ENCODE measurements at places on chromosomes 16 and 17.

DNA sequence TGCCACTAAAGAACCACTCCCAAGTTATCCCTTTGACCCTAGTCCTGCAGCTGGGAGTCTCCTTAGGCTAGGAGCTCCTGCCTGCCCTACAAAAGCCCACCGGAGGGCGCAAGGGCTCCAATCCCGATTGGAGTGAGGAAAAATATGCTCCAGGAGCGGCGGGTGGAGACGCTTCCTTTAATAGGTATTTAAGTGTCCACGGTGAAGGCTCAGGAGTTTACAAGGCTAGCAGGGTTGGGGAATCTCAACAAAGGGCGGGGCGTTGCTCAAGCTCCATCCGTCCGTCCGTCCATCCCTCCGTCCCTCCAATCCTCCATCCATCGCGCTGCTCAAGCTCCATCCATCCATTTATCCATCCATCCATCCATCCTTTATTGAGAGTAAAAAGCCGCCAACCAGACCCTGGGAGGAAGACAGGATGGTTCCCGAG is 556 bp upstream of the SPNS1 start:
- DNase-seq = peak; percentile 9

- DNase-seq = no peak
These were observed 382.4 kb upstream of the XYLT1 start for GRCh38 chr16:17852977-17853702.

GRCh38 chr17:27318633-27319032 is 24.7 kb downstream of the WSB1 start:
- DNase-seq = no peak

GRCh38 chr17:1951920-1952319 is 73.2 kb downstream of the RTN4RL1 start:
- DNase-seq = no peak

DNA sequence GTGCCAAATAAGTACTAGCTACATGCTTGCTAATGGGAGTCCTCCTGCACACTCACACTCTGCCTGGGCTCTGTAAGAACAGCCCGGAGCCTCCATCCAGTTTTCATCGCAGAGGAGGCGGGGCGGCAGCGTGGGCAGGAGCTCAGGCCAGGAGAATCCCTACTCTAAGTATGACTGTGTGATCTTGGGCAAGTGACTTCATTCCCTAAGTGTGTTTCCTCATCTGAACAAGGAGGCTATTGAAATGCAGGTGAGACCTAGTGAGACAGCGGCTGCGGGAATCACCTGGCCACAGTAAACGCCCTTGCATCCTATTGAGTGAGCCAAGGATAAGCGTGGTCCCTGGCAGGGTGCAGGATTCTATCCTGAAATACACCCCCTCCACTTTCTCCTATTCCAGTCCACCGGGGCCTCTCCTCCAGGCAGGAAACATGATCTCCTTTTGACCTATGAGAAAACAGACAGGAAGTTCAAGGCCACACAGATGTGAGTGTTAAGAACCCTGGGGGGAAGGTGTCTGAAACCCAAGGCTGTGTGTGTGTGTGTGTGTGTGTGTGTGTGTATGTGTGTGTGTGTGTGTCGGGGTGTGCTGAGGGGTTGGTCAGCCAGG is 5.2 kb upstream of the RAI1 start:
- DNase-seq = no peak
